Fibroblast of the conjunctiva (primary cell): ENCODE measurements at places on chromosomes 5 and 9.

DNA sequence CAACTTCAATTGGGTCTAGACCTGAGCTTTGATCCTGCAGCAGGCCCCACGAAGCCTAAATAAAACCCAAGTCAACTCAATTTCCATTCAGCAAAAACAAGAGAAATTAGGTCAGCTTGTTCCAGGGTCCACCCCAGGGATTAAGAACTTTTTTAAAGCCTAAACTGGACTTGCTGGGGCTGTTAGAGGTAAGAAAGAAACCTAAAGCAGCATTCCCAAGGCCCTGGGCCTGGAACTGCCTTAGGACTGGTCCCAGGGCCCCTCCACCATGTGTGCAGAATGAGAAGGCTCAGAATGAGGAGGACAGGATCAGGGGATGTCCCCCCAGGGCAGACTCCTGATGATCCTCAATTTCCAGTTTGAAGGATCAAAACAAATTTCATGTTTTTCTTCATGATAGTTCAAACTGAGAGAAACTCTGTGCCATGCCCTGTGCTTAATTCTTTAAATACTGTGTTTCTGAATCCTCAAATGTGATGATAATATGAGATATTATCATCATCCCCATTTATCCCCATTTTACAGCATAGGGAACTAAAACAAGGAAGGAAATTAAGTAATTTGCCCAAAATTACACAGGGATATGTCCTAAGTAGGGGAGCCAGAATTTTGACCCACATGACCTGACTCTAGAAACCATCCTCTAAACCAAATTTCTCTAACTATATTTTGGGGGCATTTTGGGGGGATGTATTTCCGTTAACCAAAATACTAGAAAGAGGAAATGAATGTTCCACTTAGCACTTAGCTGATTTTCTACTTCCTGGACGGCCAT lies 64.5 kb downstream of the DENND1A start:
- DNase-seq: no peak

DNA sequence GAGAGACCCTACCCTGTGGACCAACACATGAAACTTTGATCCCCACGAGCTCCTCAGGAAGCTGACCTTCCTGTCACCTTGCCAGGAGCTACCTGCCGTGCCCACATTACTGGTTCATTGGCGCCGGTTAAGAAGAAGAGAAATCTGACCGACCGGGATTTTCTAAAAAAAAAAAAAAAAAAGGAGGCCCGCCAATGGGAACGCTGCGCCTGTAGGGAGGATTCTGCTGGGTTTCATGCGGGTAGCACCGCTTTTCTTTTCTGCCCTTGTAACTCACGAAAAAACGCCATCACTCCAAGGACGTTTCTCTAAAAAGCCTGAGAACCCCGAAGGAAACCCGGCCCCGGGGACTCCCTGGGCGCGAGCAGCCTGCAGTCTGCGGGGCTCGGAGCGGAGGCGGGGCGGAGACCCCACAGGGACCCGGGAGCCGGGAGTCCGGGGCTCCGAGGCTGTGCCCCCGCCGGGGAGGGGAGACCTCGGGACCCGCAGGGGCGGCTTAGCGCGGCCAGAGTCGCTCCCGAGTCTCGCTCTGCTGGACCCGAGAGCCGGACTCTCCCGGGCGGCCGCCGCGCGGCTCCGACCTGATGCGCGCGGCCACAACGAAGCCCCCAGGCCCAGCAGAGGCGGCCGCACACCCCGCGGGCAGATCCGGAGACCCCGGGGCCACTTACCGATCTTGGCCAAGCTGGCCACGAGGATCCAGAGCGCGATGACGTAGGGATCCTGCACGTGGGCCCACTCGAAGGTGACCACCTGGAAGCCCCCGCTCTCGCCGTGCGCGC lies 617 bp downstream of the SLC9A3 start:
- DNase-seq: no peak

- no peak for DNase-seq
These were observed 22.0 kb upstream of the MAPK9 start for GRCh38 chr5:180313677-180314505.

GRCh38 chr9:36018891-36019720 lies 17.6 kb upstream of the RECK start:
- DNase-seq: no peak

DNA sequence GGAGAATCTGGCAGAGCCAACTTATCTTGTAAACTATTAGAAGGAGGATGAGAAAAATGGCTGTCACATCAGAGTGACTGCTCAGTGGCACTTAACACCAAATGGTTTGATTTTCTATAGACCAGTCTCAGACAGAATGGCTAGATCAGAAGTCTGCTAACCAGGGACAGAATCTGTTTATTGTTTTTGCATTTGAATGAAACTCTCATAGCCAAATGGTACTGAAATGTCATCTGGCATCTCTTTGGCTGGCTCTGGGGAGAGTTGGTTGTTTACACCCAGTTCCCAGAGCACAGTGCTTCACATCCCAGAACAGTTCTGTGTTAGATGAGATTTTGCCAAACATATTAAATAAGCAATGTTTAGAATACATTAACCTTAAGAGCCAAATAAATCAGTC lies 106.6 kb upstream of the HMHB1 start:
- no peak for DNase-seq

DNA sequence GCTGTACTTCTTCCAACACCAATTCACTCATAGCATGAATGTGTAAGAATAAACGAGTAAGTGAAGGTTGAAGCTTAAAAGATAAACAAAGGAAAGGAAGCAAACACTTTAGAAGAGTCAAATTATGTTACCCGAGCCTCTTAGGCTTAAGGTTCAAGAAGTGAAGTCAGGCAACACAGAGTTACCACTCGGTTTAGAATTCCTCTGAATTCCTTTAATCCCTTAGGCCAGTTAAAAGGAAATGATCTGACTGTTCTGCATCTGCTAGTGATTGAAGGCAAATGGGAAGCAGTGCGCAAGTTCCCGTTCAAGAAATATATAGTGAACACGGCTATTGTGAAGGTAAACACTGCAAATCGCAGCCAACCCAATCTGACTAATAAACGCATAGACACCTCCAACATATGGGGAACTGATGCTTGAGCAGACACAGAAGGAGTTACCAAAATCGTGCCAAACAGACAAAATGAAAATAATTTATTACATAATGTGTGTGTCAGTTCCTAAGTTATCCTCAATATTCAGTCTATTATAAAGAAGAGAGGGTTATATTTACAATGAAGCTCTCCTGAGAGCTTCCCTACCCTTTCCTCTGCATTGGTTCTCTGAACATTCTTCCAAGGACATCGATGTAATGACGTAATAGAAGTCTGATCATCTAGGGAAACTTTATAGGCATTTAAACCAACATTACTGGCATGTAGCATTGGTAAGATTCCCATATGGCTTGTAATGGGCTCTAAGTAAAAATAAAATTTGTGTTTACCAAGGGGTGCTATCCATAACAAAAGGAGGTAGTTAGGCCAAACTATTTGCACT lies 837.1 kb upstream of the ZNF608 start:
- peak; percentile 35 for DNase-seq

DNA sequence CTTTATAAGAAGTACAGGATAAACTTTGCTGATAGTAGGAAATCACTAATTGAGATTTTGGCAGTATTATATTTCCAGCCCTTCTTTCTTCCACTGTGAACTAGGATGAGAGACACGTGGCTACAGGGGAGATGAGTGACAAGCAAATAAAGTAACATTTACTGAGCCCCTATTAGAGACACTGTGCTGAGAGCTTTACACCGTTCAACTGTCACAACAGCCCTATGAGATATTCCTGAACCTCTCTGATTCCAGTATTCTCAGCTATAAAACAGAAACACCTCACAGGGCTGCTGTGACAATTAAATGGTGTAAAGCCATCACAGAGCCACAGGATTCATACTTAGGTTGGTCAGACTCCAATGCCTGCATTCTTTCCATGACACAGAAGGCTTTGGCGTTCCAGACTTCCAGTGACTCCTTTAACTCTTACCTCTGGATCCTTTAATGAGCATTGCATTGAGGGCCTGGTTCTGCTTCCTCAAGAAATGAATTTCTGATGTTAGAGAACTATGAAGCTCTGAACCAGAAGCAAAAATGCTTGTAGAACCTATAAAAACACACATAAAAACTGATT lies 169.0 kb downstream of the CDK5RAP2 start:
- DNase-seq: no peak
